ENCODE measurements at places on chromosomes 5 and 9.

DNA sequence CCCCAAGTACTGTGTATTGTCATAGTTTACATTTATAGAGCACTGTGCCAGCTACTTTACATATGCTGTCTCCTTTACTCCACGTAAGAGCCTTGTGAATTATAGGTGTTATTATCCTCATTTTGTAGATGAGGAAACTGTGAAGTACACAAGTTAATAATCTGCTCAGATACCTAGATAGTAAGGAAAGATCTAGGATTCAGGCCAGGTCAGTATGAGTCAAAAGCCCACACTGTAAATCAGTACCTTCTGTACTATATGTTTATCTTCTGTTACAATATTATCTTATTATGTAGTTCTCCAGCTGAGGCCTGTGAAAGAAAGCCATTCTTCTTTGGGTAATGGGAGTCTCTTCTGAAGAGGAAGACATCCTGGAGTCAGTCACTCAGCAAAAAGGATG, 72.4 kb upstream of the TLX3 start:
- no peak for DNase-seq

- DNase-seq = no peak
Measured at GRCh38 chr5:31990081-31990650, 184.0 kb downstream of the GOLPH3 start.

- no peak for DNase-seq
Measured at GRCh38 chr5:115565233-115565632, 20.7 kb upstream of the FEM1C start.

GRCh38 chr5:141783005-141783946, 94.9 kb downstream of the PCDH1 start:
- DNase-seq = no peak

DNA sequence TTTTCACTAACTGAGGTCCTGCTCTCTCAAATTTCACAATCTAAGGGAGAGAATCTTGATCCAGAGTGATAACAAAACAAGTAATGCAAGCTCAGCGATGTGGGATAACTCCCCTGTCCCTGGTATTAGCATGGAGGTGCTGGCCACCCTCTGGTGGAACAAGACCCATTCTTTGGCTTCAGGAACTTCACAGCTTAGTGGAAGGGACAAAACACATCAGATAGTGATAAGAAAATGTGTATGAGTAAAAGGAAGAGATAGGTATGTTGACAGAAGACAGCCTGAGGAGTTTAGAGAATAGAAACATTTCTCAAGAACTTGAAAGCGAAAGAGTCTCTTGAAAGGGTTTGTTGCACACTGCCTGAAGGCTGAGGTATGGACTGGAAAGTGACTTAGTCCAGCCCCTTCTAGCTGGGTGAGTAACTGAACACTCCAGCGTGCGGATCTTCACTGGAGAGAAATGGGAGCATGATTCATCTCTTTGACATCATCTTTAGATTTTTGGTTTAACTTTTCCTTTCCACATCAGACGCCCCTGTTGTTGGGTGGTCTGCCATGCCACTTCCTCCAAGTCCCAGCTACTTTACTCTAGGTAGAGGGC, 25.4 kb upstream of the ZSWIM6 start:
- no peak for DNase-seq

GRCh38 chr5:9479990-9480389, 65.9 kb downstream of the SEMA5A start:
- no peak for DNase-seq

DNA sequence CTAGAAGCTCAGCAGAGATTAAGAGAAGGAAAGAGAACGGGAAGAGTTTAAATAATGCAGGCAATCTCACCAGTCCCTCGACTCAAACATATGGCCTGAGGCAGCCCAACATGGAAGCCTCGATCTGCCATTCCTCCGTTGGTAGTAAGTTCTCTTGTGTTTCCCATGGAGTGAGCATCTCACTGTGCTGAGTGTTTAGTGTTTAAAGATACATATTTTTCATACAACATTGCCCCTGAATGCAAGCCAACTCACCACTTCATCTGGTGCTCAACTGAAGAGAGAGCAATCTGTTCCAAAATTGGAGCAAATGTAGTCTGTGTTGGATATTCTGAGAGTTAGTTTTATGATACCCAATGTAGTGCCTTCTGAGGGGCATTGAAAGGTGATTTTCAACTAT, 171.5 kb upstream of the ATP10B start:
- no peak for DNase-seq

DNA sequence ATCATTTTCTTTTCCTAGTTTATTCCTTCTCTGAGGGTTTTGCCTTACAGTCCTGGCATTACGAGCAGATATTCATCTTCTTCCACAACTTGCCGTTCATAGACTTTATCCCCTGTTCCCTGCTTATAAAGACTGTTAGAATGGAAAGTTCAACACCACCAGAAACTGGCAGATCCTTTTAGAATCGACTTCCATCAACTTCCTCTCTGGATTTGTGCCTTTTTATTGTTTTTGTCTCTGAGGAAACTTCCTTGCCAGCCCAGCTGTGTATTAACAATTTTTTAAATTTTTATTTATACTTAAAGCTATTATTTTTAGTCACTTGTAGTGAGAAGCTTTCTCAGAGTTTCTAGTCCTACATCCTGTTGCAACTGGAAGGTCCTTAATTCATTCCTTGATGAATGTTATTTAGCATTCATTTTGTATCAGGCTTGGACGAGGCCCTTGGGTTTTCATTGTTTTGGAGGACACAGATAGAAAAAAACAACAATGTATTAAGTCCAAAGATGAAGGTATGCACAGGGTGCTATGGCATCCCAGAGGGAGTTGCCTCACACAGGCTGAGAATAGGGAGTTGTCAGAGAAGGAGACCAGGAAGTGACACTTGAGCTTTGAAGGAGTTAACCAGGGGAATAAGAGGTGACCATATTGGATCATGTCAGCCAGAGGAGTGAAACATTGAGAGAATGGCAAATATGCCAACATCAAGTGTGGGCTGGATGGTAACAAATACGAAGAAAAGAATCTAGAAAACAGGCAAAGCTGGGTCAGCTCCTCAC, 81.3 kb downstream of the ADAMTSL1 start:
- no peak for DNase-seq

DNA sequence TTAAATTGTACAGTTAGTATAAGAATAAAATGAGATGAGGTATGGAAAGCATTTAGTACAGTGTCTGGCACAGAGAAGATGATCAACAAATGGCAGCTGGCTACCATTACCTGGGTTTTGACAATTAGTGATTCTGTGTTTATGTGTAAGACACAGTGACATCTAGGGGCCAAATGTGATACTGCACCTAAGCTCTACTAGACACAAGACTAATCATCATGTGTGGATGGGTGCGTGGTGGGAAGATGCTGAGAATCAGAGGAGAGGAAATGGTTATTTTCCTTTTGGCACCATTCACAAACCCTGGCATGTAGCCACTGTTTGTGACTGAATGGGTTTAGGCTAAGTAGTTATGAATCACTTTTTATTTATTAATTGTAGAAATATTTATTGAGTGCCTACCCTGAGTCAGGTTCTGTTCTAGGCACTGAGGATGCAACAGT, 109.8 kb upstream of the TBC1D2 start:
- no peak for DNase-seq

DNA sequence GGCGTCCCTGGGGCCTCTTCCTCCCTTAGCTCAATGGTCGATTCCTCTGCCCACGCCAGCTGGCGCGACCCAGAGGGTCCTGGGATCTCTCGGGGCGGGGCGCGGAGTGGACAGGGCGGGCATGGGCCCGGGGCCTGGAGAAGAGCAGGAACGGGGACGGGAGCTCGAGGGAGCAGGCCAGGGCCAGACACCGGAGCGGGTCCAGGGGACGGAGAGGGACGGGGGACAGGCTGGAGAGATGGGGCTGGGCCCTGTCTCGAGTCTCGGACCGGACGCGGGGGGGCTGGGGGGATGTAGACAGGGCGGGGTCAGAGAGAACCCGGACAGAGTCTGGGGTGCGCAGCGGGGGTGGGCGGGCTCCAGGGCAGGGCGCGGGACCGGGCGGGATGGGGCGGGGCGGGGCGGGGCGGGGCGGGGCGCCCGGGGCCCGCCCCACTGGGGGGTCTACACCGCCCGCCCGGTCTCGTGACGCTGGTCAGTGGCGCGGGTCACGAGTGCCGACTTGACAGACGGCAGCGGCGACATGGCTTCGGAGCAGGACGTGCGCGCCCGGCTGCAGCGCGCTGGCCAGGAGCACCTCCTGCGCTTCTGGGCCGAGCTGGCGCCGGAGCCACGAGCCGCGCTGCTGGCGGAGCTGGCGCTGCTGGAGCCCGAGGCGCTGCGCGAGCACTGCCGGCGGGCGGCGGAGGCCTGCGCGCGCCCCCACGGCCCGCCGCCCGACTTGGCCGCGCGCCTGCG, at the start of gene UAP1L1:
Gene UAP1L1 (plus strand): TSS at position 508 of the 738 bp plus-strand sequence. CDS start 16 bp downstream, at position 524.
- DNase-seq = peak; percentile 50

DNA sequence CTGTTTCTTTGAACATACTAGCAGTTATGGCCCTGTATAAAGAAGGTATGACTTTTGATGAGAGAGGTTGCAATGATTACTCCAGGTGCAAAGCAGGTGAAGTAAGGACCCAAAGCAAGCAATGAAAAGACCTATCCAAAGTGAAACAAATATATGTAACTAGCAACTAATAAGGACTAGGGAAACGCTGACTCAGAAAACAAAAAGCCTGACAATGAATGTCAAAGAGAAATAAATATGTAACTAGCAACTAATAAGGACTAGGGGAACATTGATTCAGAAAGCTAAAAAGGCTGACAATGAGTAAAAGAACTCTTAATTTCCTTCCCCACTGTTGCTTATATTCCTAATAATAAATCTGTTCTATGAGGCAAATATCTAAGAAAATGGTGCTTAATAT, 43.1 kb downstream of the HMGCR start:
- DNase-seq = no peak

GRCh38 chr5:133399247-133399891, 213.0 kb downstream of the FSTL4 start:
- no peak for DNase-seq

- no peak for DNase-seq
Measured at GRCh38 chr5:32163053-32163452, 11.1 kb downstream of the GOLPH3 start.

DNA sequence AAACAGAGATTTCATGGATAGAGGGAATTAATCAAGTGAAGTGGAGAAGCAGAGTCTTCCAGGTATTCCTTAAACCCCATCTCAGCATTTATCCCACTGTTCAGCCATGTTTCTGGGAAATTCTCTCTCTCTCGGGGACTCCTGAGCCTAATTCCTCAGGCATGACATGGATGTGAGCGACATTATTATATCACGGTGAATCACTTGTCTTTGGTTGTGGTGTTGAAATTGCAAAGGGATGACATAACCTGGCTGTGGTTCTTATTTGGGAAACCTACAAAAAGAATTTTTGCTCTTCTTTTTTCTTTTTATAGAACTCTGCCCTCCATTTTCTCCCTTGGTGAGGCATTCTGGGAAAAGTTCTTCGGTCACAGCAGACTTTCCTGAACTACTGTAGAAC, 457.9 kb upstream of the PTGER4 start:
- no peak for DNase-seq

- DNase-seq = no peak
Measured at GRCh38 chr5:90503596-90503995, 25.8 kb downstream of the LYSMD3 start.

DNA sequence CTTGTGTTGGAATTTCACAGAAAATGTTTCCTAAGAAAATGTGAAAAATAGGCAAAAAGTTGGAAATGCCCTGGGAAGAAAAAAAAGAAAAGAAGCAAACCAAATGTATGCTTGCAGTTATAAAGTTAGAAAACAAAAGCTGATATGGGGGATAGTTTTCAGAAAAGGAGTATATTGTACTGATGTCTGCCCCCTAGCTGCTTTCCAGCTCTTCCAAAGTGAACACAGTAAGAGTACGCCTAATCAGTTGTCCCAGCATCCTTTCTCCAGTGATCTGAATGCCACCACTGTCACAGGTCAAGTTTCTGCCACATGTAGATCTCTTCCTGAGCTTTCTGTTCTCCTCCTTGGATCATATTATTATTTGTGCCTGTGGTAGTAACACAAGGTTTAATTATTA, 5.8 kb downstream of the TYRP1 start:
- no peak for DNase-seq

- DNase-seq = no peak
Measured at GRCh38 chr5:146342882-146343865, 4.5 kb downstream of the POU4F3 start.

DNA sequence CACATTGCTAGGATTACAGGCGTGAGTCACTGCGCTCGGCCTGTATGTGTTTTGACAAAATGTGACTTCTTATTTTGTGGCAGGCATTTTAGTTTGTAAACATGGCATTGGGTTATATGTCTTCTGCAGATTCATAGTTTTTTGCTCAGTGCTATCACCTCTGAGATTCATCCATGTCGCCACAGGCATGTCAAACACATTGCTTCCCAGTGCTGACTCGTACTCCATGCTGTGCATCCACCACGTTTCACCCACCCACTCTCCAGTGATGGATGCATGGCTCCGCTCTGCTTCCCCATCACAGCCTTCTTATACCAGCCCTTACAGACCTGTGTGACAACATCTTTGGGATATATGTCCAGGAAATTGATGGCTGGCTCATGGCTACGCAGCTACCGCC, 158.8 kb downstream of the GAS1 start:
- DNase-seq = no peak

DNA sequence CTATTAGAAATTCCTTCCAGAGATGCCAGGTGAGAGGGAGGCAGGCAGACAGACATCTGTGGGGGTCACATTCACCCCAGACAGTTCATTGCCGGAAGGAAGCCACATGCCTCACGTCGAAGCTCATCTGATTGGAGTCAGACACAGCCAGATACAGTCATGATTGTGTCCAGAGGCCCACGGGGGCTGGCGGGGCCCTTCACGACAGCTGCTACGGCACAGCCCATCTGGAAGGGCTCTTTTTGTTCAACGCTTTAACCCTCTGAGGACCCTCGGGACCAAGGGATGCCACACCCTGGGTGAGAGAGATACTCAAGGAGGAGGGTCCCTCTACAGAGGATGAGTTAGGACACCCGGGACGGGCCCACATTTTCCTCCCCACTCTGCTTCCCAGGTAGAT, 31.9 kb upstream of the GABRP start:
- DNase-seq = no peak

- no peak for DNase-seq
Measured at GRCh38 chr9:89941875-89942274, 337.1 kb downstream of the GADD45G start.

GRCh38 chr5:187042-187431, 4.3 kb upstream of the LRRC14B start:
- DNase-seq = no peak

- DNase-seq = no peak
Measured at GRCh38 chr5:79686799-79687198, 2.8 kb upstream of the CMYA5 start.

- no peak for DNase-seq
Measured at GRCh38 chr9:36150574-36151315, 14.2 kb downstream of the GLIPR2 start.

Data from effector memory CD8-positive, alpha-beta T cell (primary cell).